Effector memory CD8-positive, alpha-beta T cell (primary cell): ENCODE measurements at places on chromosomes 1 and 21.

- no peak for DNase-seq
Measured at GRCh38 chr21:34351786-34352241, 12.0 kb upstream of the KCNE2 start.

DNA sequence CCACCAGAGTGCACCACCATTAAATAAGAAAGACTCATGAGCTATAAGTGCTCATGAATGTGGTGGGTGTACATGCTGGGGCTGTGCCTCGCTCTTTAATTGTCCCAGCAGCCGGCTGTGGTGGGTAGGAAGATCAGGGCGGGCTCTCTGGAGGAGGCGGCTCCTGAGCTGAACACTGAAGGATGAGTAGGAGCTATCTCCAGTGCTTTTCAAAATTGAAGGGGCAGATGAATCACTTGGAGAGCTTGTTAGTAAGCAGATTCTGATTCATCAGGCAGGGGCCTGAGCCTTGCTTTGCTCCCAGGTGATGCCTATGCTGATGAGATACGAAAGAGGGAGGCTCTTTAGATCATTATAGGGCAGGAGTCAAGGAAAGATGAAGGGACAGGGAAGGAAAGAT, 54.1 kb downstream of the ETS2 start:
- DNase-seq = no peak

GRCh38 chr1:208821939-208822338, 577.8 kb upstream of the PLXNA2 start:
- DNase-seq = no peak

DNA sequence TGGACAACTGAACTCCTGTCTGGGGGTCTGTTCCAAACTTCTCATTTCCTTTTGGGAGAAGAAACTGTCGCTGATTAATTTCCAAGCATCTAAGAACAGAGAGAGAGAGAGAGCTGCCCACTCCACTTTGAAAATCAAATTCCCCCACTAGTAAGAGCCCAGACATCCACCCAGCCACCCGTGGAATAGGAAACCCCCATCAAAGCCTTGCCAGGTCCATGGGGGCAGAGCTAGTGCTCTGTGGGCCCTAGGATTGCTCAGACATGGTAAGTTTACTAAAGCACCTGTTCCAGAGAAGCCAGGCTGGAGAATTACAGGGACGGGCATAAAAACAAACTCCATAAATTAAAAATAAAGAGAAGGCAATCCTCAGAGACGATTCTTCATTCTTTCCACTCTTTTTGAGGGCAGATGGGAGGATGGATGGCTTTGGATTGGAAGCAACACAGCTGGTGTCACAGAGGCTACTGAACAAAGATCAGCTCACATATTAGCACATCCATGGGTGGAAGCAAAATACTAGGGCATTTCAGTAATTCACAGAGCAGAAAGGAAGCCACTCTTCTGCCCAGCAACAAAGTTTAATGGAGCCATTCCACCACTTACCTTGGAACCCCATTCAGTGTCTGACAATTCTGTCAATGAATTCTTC, 103.9 kb downstream of the COLGALT2 start:
- no peak for DNase-seq

DNA sequence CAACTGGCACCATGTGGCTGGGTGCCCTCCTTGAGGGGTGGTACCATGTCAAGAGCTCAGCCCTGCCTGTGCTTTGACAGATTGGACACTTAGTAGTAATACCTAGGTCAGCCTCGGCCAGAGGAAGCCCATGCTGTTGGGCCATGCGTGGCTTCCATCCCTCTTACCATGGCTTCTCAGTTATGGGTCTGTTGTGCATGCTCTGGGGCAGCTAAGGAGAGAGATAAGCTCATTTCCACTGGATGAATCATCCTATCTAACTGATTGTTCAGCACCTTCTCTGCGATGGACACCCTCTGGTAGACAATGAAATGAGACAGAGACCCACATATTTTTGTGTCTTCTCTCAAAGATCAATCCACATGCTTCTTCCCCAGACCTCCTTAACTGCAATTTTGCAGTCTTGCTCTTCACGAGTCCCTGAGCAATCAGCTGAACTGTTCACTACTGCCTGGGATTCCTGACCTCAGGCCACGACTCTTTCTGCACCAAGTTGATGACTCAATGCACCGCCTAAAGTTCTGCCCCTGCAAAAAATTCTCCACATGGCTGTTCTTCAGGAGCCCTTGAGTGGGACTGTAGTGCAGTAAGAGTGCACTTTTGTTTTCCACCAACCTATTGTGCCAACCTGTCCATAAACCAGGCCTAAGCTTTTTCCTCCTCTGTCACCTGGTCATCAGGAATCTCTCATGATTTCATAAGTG, 6.9 kb upstream of the TRIM62 start:
- no peak for DNase-seq

DNA sequence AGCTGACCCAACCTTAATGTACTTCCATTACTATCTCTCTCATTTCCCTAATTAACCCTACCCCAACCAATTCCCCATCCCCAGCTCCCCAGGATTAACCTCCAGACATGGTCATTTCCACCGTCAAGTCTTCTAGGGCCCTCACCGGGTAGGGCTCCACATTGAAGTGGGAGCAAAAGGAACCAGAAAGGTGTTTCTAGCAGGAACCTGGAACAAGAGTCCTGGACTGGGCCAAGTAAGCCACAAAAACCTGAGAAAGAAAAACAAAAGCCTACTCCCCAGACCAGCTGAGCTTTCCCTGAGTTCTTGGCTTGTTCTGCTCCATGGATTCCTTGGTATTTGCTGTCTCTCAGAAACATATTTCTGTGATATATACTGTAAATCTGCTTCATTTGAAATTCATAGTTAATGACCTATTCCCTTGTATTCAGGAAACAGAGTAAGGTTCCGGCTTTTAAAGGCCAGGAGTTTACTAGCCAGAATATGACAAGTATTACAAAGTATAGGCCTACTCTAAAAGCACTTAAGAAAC, 58.4 kb downstream of the SYF2 start:
- no peak for DNase-seq

GRCh38 chr1:163970699-163971098, 588.3 kb upstream of the PBX1 start:
- no peak for DNase-seq

- DNase-seq = no peak
Measured at GRCh38 chr1:61399199-61399598, 316.8 kb downstream of the NFIA start.

GRCh38 chr21:27756191-27756590, 789.3 kb upstream of the ADAMTS5 start:
- DNase-seq = no peak

DNA sequence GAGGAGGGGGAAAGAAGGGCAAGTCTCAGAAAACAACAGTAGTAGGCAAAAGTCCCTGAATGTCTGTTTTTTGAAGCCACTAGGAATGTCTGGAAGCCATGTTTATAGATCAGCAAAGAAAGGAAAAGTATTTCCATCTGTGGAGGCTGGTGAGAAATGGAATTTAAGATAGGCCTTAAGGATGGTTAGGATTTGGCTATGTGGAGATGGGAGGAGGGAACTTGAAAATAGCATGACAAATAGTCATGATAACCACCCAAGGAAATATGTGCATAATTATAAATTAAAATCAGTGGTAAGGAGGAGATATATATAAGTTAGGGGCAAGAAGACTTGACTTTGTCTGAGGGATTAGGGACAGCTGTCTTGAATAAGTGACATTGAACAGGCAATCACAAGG, 33.8 kb upstream of the FGGY start:
- no peak for DNase-seq

DNA sequence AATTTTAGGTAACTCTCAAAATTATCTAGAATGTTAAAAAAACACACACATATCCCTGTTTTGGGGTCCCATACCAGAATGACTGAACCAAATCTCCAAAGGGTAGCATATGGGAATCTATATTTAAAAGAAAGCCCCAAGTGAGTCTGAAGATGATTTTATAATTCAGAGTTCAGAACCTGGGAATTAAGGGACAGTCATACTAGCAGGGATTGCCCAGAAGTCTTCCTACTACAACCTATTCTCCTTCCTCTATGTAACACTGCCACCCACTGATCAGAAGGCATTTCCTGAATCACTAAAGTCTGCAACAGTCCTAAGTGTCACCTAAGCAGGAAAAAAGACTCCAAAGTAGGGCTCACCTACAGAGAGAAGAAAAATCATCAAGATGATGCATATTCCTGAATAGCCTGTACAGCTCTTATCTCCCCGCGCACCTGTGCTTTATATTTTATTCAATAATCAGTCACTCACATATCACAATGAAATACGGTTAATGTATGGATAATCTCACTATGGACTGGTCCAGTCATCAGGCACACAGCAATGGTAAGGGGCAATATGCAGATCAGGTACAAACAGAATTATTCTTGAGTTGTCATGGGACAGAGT, 4.9 kb downstream of the RGS1 start:
- no peak for DNase-seq

DNA sequence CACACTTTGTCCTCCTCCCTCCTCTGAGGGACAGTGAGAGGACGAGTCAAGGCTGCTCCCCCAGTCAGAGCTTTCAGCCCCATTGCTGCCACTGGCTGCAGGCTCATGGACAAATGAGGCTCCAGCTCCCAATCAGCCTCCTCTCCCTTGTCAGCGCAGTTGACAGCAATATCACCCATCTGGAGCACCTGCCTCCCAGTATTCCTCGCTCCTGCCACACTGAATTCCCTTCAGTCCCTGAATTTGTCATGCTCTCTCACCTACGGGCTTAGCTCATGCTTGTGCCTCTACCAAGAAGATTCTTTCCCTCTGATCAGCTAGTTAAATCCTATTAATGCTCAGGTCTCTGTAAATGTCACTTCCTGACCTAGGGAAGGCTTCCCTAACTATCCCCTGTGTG, 54.4 kb upstream of the SYT6 start:
- DNase-seq = no peak

DNA sequence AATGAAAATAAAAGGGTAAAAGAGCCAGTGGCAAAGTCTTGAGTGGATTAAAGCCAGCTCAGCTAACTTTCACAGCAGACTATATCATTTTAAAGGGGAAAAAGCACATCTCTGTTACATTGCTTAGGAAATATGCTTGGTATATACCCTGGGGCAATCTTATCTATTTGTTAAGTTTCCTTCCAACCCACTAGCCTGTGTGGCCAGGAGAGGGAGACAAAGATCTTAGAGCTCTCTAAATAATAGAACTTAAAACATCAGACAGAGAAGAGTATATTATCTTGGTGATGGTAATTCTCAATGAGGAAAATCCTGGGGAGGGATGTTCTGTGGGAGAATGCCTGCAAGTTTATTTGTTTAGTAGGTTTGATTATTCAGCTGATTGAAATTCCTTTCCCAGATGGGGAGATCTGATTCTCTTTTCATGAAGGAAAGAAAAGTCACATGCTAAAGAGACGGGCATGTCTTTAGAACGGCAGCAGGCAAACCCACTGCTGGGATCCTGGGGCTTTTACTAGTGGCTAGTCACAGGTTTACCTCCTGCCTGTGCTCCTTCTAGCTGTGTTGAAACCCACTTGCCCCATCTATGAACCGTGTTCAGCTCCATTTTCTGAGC, 3.6 kb downstream of the KCNE2 start:
- peak; percentile 40 for DNase-seq

- no peak for DNase-seq
Measured at GRCh38 chr1:157403203-157403602, 149.1 kb downstream of the FCRL5 start.

DNA sequence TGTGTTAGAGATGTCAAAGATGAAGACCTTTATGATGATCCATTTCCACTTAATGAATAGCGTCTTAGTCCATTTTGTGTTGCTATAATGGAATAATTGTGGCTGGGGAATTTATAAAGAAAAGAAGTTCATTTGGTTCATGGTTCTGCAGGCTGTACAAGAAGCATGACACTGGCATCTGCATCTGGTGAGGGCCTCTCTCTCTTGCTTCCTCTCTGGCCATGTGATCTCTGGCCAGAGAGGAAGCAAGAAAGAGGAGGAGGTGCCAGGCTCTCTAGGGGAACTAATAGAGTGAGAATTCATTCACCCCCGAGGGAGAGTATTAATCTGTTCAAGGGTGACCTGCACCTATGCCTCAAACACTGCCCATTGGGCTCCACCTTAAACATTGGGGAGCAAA, 242.8 kb downstream of the DISC1 start:
- no peak for DNase-seq

DNA sequence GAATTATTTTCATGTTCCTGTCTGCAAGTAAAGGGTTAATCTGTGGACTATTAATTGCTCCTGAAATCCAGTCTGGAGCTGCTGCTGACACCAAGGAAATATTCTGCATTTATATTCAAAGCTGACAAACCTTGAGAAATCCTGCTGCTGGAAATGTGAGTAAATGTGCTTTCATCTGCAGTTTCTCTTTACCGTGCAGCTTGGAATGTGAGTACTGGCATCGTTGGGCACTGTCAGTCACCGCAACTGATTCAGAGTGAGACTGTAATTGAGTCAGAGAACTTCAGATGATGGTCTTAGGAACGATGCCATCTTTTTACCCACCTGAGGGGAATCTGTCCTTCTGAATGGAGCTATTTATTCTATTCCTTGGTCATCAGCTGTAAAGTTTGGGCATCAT, 420.6 kb downstream of the SIPA1L2 start:
- no peak for DNase-seq

DNA sequence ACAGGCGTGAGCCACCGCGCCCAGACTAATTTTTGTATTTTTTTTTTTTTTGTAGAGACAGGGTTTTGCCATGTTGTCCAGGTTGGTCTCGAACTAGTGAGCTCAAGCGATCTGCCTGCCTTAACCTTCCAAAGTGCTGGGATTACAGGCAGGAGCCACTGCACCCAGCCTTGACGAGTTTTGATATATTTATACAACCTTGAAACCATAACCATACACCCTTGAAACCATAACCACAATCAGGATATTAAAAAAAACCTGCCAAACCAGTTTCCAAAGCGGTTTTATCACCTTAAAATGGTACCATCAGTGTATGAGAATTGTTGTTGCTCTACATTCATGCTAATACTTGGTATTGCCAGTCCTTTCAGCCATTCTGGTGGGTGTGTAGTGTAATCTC, 3.7 kb upstream of the PHACTR4 start:
- DNase-seq = no peak

GRCh38 chr1:175530622-175531375, 212.6 kb downstream of the TNR start:
- DNase-seq = no peak

GRCh38 chr1:223256034-223256433, 107.9 kb downstream of the SUSD4 start:
- DNase-seq = no peak

DNA sequence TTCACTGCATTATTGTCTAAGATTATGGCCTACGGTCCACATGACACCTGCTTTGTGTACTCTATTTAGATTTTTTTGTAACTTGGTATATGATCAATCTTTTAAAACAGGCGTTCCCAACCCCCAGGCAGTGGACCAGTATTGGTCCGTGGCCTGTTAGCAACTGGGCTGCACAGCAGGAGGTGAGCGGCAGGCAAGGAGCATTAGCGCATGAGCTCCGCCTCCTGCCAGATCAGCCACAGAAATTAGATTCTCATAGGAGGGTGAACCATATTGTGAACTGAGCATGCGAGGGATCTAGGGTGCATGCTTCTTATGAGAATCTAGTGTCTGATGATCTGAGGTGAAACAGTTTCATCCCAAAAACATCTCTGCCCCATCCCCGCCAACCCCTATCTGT, 228.4 kb upstream of the NR5A2 start:
- DNase-seq = no peak

- DNase-seq = no peak
Measured at GRCh38 chr21:29124645-29125044, 5.8 kb upstream of the MAP3K7CL start.
